ENCODE measurements at places on chromosomes 5 and 9.
A peak's percentile ranks its signal among the peaks of the same experiment; 100 is the strongest.

DNA sequence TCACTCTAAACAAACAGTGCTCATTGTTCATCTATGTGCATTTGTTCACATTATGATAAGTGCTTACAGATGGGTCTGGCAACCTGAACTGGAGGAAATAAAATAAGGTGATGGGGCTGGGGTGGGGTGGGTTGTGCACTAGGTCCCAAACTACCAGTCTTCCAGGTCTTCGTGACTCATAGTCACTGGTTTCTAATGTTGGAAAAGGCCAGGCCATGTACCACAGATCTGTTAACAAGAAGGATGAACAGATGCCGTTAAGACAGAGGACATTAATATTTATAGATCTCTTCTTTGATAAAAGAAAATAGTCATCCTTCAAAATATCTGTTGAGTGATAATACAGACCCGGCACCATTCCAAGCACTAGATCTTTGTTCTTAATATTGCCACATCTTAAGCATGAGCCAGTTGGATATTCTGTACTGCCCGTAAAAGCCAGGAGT lies 71.4 kb upstream of the STARD4 start:
- no peak for DNase-seq

DNA sequence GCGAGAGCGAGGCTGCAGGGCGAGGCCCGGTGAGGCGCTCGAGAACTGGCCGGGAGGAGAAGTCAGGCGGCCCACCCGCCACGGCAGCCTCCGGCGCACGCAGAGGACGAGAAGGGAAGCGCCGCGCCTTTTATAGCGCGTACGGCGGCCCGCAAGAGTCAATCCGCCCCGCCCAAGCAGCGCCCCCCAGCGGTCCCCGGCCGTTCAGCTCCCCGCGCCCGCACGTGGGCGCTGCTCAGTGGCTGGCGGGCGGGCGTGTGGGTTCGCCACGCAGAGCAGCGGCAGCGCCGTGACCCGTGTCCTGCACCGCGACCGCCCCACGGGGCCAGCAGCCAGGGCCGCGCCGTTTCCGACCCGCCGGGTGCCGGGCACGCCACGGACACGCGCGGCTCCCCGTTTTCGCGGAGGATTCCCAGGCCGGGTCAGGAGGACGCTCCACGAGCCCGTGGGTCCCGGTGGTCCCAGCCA lies 14.6 kb downstream of the LCN10 start:
- peak; percentile 18 for DNase-seq

DNA sequence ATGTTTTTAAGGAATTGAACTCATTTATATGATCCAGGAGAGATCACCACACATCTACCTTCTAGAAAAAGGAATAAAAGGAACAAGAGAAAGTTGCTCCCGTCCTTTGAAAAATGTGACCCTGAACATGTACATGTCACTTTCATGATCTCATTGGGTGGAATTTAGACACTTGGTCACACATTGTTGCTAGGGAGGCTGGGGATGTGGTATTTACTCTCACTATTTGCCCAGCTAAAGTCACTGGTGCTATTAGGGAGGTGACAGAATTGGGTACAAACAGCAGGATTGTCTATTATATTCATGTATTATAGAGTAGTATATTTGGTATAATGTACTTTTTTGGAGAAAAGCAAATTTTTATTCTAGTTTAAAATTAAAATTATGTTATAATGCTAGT lies 2.1 kb upstream of the CDH10 start:
- DNase-seq, result no peak

DNA sequence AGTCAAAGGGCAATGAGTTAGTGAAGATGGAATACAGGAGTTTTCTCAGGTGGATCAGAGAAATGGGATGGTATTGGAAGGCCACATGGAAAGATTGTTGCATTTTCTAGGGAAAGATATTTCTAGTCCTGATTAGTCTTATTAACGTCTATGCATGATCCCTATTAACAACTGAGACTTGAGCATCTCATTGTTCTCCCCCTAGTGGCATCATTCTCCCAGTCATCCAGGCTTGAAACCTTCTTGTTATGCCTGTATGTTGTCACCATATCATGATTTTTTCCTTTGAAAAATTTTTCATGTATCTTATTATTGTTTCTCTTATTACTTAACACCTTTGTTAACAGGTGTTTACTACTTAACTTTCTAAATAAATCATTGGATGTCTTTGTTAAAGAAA lies 34.4 kb downstream of the KIF2A start:
- DNase-seq, result no peak

- DNase-seq, result no peak
Observed at GRCh38 chr9:125906893-125907292, 159.7 kb downstream of the PBX3 start.

Measured in NCI-H526 (cell line).